ENCODE measurements at places on chromosomes 5 and 9. TPM values are rescaled to one million over a fixed set of nuclear protein-coding genes. Genes with fewer than 3 reads are reported as not detected.

Gene GRPEL2
- 75.5 TPM for total RNA-seq

Gene SLC25A51
- 31.8 TPM for total RNA-seq

Gene IL7R
- total RNA-seq = not detected

Gene FSD1L
- total RNA-seq = 6.2 TPM

Gene SPATA31A3
- not detected for total RNA-seq

Gene RAD50
- 38.3 TPM for total RNA-seq

GRCh38 chr9:85055506-85056202 lies 386.1 kb downstream of the NTRK2 start:
- no peak for DNase-seq

DNA sequence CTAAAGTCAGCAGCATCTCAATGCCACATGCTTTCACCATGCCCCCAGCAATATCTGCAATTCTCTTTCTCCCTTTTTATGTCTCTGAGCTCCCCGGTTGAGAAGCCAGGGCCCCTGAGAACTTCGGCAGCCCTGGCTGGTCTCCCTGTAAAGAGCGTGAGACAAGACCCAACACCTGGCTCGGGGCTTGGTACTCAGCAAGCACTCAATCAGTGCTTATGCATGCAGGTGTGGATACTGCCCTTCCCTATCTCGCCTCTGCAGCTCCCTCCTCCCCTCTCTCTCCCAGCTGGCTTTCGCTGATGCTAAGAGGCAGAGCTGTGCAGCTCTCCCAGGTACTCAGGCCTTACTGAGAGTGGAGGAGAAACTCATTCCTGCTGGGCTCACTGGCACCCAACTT lies 41.7 kb upstream of the AKNA start:
- no peak for DNase-seq

DNA sequence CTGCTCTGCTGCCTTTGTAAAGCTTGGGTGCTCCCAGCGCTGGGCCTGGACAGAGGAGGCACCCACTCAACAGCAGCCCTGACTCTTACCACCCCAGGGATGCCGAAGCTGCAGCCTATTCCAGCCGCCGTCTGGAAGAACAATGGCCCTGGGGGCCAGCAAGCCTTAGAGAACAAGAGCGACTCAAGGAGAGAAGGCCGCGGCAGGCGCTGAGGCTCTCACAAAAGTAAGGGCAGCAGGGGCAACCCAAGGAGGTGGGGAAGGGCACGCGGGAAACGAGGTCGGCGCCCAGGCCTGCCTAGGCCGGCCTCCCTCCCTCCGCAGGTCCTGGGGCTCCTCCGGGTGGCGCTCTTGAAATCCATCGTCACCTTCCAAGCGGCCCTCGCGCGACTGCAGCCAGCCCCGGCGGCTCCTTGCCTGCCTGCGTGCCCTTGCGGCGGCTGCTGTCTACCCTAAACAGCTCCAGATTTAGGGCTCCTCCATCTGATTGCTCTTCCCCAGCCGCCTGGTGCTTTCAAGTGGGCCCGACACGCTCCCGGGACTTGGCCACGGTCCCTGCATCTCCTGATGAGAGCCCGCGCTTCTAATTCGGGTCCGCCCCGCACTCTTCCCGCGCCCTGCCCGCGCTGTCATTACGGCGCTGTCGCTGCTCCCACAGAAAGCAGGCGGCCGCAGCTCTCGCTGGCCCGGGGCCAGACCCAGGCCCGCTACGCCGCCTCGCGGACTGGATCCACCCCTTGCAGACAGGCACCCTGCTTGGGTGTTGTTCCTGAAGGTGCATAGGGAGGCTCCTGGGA lies 213.3 kb downstream of the SEMA6A start:
- DNase-seq = no peak

GRCh38 chr5:72282878-72283277 lies 37.2 kb downstream of the MRPS27 start:
- DNase-seq = no peak

DNA sequence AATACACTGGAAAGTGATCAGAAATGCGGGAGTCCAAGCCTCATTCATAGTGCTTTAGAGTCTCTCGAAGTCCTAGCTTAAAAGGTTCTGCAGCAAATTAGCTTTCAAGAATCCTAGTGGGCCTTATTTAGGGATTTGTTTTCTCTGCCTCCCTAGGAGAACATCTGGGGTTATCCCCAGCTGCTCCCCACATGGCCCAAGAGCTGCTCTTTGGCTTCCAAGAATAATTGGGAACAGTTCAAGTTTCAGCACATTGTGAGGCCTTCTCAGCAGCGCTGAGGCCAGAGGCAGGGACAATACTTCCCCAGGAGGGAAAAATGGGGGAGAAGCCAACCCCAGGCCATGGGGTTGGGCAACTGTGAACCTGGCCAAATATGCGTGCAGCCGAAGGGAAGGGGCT lies 108.7 kb downstream of the LIFR start:
- no peak for DNase-seq

- no peak for DNase-seq
Measured at GRCh38 chr5:114166081-114166480, 195.8 kb upstream of the KCNN2 start.

DNA sequence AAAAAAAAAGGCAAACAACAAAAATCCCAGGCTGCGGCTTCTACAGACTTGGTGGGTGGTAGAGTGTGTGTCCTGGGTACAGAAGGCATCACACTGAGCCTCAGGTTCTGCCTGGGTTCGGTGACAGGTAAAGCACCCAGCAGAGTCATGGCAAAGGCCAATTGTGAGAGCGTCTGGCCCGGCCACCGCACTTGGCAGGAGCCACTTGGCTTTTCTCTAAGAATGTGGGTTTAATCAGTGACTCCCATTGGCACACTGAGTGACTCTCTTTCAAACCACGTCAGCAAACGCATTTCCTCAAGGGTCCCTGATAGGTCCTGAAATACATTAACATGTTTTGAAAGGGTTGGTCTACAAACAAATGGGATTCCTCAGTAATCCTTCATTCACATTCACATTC lies 17.0 kb downstream of the COL23A1 start:
- no peak for DNase-seq

DNA sequence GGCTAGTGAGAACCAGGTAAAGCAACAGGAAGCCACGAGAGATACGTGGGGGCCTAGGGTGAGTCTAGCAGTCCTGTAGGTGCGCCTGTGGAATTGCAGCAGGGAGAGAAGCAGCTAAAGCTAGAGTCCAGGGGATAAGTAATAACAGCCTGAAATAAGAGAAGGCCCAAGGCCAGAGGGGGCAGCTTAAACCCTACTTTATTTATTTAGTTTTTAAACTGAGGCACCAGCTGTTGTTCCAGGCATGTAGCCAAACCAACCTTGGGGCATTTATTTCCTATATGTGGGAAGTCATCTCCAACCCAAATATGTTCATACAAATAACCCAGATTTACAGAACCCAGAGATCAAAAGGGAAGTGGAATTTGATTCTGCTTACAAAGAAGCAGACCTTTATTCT lies 93.5 kb downstream of the GLDC start:
- DNase-seq = no peak

Data from NCI-H460 (cell line).